ENCODE measurements at places on chromosomes 2 and 18.
A peak's percentile ranks its signal among the peaks of the same experiment; 100 is the strongest.

DNA sequence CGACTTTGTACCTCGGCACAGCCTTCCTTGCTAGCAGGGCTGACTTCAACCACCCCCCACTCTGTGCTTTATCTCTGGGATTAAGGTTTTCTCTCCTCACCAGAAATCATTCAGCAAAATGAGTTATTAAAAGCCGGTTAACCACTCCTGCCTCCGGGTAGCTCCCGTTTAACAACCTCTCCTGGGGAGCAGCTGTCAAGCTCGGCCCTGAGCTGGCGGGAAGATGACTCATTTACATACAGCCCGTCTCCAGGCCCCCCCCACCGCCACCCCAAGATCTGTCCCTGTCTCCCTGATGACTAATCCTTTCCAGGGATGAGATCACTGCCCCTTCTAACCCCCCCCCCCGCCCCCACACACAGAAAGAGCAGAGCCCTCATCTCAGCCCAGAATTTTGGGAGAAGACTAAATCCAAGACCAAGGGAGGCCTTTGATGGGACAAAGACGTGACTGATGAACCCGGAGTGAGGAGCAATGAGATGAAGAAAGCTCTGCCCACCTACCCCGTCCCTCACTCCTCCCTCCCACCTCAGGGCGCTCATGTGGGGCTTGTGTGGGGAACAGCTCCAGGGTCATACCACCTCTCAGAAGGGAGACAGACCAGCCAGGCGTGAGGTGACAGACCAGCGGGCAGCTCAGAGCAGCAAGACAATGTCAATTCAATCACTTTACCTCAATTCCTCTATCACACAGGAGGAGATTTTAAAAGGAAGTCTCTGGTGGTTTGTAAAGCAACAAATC lies 131.4 kb downstream of the MSH2 start:
- peak; percentile 86 for DNase-seq

DNA sequence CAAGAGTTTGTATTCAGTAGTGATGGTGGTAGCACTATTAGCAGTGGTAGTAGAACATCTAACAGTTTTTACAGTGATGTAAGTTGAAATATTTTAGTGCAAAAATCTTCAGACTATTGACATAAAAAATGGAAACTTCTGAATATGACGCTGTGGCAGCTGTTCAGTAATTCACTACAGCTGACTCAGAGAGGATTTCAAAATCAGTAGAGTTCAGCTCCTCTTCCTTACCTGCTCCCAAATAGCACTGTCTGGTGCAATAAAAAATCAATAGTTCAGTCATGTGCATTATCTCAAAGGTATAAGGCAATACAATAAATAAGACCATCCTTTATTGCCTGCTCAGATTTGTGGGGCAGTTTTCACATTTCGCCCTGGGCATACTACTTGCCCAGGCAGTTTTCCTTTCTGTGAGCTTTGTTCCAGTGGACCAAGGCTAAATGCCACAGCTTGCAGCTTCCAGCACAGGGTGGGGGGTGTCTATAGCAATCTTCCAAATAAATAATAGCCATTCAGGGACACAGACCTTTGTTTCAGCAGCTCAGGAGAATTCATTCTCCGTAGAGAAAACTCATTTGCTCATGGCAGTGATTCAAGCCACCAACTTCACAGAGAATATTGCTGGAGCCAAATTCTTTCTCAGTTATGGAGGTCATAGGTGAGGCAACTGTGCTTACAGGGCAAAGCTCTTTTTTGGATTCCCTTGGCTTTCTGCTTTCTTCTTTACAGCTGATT lies 33.9 kb upstream of the GORASP2 start:
- DNase-seq = no peak

GRCh38 chr18:49460976-49461601 lies 644 bp upstream of the DYM start:
- peak; percentile 43 for DNase-seq

DNA sequence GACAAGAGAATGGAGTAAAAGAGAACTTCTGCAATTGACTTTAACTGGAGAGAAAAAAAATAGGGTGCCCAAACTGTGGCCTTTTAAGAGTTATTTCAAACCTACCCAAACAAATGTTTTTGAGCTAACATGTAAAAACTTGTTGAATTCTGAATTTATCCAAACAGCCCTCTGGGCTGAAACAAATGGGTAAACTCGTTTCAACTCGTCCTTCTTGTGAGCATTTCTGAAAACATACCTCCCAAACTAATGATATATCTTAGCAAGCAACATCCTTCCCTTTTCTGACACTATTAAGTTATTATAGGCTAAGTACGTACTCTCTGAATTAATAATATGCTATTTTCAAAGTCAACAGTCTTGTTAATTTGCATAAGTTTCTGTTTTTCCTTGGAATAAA lies 793.0 kb upstream of the ACVR2A start:
- DNase-seq = no peak

GRCh38 chr2:84286878-84287277 lies 172.2 kb downstream of the SUCLG1 start:
- no peak for DNase-seq

DNA sequence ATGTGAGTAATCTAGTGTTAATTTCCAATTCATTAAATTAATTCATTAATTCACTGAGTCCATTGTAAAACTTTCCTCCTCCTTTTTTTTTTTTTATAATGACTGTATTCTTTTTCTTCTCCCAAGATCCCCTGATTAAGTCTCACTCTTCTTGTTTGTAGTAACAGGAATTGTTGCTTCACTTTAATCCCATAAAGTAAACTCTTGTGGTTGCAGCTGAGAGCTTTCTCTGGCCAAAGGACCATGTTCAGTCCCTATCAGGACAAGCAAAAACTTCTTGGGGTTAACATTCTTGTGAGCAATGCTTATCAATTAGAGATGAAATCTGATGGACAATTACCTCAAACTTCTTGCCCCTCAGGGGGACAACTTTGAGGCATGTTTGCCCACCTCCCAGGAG lies 400.2 kb upstream of the SPHKAP start:
- DNase-seq = no peak

GRCh38 chr2:211129798-211130197 lies 573.4 kb downstream of the CPS1 start:
- no peak for DNase-seq

DNA sequence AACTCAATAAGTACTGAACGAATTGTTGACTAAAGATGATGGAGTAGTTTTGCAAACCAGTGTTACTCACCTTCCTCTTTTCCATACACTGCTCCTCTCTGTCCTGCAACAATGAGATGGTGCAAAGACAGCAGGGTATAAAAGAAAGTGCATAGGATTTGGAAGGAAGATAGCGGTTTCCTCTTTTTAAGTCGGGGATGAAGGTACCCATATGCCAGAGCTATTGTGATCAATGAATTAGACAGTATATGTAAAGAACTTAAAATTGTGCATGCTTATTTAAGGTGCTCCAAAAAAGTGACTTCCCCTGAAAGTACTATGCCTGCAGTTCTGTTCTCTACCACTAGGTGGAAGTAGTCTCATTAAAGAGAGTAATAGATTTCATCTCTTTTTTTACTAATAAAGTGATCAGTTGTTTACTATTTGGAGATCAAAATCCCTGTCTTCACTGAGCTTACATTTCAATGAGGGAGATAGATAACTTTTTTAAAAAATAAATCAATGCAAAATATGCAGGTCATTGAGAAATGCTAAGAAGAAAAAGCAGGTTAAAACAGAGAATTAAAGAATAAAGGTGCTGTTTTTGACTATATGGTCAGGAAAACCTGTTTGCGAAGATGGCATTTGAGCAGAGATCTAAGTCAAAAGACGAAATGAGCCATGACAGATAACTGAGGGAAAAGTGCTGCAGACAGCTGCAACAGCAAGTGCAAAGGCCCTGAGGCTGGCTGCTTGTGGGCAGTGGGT lies 339.7 kb upstream of the SLC14A2 start:
- DNase-seq = peak; percentile 26

DNA sequence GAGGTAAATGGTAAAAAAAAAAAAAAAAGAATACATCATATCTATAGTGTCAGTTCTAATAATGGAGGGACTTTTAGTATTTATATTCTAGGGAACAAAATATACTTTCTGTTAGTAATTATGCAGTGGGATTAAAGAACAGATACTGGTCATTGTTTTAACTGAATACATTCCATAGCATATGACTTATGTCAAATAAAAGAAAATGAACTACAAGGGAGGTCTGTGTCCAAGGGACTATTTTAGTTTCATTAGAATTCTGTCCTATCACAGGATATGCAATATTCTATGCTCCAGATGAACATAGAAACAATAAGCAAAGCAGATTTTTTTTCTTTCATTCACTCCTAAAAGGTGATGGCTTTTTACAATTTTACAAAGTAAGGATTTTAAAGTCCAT lies 154.2 kb upstream of the ZEB2 start:
- DNase-seq = no peak

GRCh38 chr2:73892631-73893329 lies at the start of gene ACTG2:
ACTG2 (plus strand) TSS chr2:73893008; CDS start chr2:73901312, 8,304 bp downstream.
- peak; percentile 22 for DNase-seq

DNA sequence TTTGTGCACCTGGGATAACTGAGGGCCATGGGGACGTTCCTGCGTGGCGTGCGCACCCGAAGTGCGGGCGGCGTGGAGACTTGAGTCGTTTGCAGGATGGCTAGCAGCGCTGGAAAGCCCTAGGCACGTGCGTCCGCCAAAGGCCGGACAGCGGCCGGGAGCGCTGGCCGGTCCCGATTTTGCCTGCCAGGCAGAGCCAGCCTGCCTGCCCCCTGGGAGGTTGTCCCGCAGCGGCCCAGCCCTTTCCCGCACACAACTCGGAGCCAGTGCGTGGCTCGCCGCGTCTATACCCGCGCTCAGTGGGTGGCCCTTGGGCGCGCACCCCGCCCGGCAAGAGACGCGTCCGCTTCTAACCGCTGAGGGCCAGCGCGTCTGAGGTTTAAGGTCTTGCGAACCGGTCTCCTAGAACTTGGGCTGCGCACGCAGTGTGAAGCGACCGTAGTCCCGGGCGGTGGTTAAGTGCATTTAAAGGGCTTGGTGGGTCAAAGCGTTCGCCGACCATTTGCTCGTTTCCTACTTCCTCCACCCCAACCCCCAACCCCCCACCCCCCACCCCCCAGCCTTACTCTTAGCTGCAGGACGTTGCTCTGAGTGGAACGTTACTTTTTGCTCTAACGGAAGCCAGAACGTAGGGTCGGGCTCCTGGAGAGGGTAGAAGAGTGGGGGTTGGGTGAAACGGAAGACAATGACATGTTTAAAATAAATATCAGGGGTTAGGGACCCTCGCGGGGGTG lies 627 bp downstream of the CDCA7 start:
- DNase-seq = peak; percentile 44

GRCh38 chr18:3593381-3593903 lies 143.5 kb downstream of the TGIF1 start:
- DNase-seq = peak; percentile 91

DNA sequence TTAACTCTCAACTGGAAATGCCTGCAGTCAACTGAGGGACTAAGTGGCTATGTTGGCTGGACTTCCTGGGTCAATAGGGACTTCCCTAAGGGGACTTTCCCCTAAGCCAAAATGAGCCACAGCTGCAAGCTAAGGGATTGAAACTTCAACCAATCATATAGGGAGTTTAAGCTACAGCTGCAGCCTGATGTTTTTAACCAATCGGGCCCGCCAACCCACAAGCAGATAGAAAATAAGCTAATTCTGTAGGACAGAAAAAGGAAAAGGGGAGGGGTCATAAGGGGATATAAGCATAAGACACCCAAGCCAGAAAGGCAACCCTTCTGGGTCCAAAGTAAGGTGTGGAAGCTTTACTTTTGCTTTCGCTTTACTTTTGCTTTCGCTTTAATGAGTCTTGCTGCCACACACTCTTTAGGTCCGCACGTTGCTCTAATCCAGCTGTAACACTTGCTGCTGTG lies 927.5 kb downstream of the ERBB4 start:
- no peak for DNase-seq

GRCh38 chr2:83055376-83056010 lies 1403.6 kb downstream of the SUCLG1 start:
- DNase-seq = peak; percentile 84

GRCh38 chr2:232884549-232885263 lies 14.6 kb downstream of the SNORC start:
- no peak for DNase-seq

GRCh38 chr2:6952101-6952500 lies 34.9 kb downstream of the RNF144A start:
- no peak for DNase-seq

- no peak for DNase-seq
Observed at GRCh38 chr2:106316915-106317314, 122.8 kb upstream of the UXS1 start.

- DNase-seq = no peak
Observed at GRCh38 chr2:12694990-12695774, 21.6 kb upstream of the TRIB2 start.

- no peak for DNase-seq
Observed at GRCh38 chr18:48794251-48794970, 156.4 kb downstream of the SMAD7 start.

- no peak for DNase-seq
Observed at GRCh38 chr2:160289126-160289525, 89.1 kb upstream of the ITGB6 start.

- no peak for DNase-seq
Observed at GRCh38 chr2:113233593-113234550, 44.8 kb downstream of the PAX8 start.

GRCh38 chr2:182101263-182101662 lies 115.6 kb downstream of the PPP1R1C start:
- no peak for DNase-seq

GRCh38 chr2:147449323-147449991 lies 395.4 kb upstream of the ACVR2A start:
- no peak for DNase-seq

DNA sequence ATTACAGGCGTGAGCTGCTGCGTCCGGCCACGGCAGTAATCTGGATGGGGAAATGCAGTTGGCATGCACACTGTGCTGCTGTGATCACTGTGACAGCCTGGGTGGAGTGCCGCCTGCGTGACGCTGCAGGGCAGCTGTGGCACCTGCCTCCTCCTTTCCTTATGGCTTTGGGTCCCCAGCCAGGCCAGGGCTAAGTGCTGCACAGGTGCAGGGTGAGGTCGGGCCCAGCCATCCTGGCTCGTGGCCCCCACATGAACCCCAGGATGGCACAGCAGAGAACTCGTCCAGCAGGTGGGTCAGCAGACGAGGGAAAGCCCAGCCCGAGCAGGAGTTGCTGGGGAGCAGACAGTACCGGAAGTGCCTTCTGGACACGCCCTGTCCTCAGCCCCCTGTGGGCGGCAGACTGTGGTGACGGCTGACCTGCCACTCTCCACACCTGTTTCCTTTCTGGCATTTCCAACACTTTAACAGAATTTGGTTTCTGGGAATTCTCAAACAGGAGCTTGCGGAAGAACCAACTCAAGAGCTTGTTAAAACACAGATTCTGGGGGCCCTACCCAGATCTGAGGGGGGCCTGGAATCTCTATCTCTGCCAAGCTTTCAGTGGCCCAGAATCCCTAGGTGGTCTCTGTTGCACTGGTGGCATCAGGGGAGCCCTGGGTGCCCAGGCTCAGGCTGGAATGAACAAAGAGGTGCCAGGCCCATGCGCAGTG lies 16.9 kb downstream of the HS1BP3 start:
- DNase-seq = no peak
